CD4-positive, alpha-beta T cell treated with Interleukin-15 for 4 hours (primary cell): ENCODE measurements at places on chromosomes 2 and 18.

DNA sequence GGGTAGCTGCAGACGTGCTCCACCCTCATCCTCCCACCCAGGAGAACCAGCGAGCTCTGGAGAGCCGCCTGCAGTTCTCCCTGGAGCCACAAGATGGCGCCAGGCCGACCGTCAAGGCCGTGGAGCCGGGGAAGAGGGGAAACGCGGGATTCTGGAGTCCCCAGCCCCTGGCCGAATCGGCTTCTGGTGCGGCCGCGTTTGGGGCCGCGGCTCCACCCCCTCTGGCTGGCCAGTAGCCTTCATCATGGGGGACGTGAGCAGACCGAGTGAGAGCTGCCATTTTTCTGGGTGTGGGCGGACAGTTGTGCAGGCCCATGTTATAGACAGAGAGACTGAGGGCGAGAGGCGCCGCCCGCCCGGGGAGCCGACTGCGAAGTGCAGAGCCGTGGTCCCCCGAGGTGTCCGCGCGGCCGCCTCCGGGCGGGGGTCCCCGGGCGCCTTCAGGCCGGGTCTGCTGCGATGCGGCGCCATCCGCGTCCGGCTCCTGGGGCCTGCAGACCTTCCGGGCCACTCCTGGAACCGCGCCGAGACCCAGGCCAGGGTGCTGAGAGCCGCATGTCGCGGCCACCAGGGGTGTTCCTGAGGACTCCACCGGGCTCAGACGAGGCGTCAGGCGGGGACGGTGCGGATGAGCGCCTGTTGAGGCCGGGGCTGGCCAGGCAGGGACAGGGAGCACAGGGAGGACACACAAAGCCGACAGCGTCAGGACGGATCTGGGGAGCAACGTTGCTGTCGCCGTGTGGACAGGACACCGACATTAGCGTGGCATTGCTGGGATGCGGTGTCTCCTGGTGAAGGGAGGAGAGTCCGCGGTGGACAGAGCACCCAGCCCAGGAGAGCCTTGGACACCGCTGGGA lies 418.2 kb upstream of the HS6ST1 start:
- DNase-seq = peak; percentile 38

GRCh38 chr2:38754049-38754448 lies 2.9 kb upstream of the SRSF7 start:
- DNase-seq = no peak

GRCh38 chr2:62956651-62957050 lies 94.0 kb upstream of the OTX1 start:
- DNase-seq = no peak

DNA sequence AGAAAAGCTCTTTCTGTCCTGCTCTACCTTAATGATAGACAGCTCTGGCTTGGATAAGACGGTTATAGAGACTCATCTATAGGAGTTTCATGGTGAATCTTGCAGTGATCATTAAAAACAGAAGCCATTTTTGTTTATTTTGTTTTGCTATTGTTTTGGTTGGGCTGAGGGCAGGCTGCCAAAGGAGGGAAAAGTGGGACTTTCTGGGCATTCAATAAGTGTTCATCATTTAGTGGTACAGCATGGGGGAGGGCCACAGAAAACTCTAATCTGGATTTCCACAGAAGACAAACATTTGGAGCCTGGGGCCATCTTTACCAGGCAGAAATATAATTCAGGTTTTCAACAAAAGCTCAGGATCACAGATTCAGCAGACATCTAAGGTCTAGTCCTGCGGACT lies 62.4 kb upstream of the EFEMP1 start:
- no peak for DNase-seq

GRCh38 chr2:123165616-123166015 lies 859.5 kb upstream of the CNTNAP5 start:
- DNase-seq = no peak

- no peak for DNase-seq
Observed at GRCh38 chr2:240372101-240372500, 63.4 kb upstream of the GPC1 start.

DNA sequence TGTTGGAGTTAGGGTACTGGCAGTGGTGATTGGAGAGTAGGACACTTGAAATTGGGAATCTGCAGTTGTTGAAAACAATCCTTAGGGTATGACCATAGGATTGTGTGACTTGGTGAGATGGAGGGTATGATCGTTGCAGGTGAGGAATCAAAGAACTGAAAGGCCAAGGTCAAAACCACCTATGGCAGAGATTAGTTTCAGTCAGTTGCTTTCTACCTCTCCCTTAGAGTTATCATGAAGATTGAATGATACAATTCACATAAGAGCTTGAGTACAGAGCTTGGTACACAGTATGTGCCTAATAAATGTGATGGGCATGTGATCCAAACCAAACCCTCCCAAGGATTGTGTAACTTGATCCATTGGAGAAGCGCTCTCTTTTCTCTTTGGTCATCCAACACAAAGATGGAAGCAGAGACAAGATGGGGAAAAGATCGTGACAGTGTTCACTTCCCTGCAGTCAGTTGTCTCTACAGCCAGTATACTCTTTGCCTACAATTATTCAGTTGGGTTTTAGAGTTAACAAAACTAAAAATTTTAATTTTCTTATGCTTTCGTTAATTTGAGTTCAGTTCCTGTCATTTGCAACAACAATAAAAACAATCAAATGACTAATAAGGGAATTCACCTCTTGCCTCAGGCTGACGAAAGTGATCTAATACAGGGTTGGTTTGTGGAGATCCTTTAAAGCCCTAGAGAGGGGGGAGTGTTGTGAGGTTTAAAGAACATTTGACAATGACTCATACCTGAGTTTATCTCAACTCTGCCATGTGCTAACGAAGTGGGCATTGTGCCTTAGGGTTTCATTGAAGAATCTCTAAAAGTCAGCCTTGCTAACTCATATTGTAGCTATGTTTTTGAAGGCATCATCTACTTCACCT lies 14.8 kb upstream of the SMAD2 start:
- no peak for DNase-seq

GRCh38 chr2:158928965-158929364 lies 39.5 kb upstream of the TANC1 start:
- DNase-seq = no peak

DNA sequence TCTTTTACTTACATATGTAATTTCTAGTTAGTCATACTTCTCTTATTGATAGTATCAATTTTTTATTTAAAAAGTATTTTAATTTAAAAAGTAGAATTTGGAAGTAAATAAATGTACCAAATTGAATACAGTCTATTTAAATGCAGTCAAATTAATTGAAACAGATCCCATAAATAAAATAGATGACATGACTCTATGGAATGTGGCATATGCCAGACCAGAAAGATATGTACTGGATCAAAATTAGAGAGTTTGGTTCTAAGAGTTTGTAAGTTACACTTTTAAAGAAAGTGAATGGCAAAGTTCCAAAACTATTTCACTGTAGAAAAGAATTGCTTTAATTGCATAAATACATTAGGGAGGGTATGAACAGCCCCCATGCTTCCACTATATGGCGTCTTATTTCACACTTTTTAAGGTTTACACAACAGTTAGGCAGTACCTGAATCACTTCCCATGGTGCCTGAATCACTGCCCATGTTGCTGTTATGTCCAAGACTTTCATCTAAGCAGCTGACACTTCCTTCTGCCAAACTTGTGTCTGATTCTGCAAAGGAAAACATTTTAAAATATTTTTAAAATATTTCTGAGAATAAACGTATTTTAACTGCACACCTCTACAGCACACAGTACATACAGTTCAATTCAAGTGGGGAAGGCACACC lies 25.2 kb downstream of the IFIH1 start:
- no peak for DNase-seq

DNA sequence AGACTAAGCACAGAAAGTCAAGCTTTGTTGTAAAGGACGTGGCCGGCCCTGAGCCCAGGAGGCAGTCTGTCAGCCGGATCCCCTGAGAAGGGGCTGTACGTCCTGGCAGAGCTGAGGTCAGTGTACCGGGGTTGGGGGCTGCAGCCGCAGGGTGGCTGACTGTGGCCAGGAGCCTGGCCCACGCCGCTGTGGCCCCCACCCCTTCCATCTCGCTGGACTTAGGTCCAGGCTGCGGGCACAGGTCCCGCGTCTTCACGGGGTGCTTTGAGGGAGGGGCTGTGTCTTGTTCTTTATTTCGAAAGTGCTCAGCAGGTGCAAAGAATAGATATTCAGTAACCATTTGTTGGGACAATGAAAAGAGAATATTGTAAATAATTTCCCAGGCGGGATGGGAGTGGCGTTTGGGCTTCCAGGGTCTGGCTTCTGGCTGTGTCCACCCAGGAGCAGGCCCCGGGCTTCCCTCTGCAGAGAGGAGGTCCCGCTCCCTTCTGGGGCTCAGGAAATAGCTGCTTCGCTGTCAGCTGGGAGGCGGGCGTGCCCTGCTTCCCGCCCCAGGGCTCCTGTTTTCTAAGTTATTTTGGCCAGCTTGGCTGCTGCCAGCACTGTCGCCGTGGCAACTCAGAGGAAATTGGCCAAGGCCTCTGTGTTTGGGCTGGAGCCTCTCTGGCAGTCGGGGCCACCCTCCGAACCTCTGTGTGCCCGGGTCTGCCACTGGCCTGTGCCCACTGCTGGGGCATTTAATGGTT lies 7.4 kb downstream of the NFATC1 start:
- no peak for DNase-seq

GRCh38 chr18:36450264-36450663 lies 152.8 kb downstream of the FHOD3 start:
- no peak for DNase-seq

- DNase-seq = no peak
Observed at GRCh38 chr2:100264121-100264520, 58.2 kb downstream of the LONRF2 start.

GRCh38 chr18:10354890-10355289 lies 99.5 kb upstream of the APCDD1 start:
- no peak for DNase-seq

GRCh38 chr2:164934401-164935117 lies 20.8 kb downstream of the SLC38A11 start:
- no peak for DNase-seq

DNA sequence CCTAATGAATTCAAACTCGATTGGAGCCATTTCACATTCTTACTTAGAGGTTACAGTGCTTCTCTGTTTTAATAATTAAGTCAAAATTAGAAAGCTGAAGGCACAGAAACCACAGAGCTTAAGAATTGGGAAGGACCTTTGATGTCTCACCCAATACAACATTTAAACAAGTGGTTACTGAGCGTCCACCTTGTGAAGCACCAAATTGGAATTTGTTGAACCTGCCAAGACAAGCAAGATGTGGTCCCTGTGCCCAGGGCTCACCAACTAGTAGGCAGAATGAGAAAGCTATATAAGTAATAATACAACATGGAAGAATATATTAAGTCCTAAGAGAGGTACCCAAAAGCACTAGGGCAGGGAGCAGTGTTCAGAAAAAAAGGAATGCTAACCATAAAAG lies 64.5 kb upstream of the NPAS2 start:
- DNase-seq = no peak

- DNase-seq = no peak
Observed at GRCh38 chr2:24818721-24819167, 25.5 kb downstream of the CENPO start.

- no peak for DNase-seq
Observed at GRCh38 chr2:147806846-147807245, 38.0 kb upstream of the ACVR2A start.

- no peak for DNase-seq
Observed at GRCh38 chr2:176159663-176160250, 2.6 kb downstream of the HOXD3 start.

GRCh38 chr2:46094689-46095088 lies 202.5 kb upstream of the EPAS1 start:
- no peak for DNase-seq
